Karpas-422 (cell line): ENCODE measurements at places on chromosomes 12 and 14.
A peak's percentile ranks its signal among the peaks of the same experiment; 100 is the strongest.

- DNase-seq: no peak
These were observed 35.8 kb upstream of the ASPG start for GRCh38 chr14:104049576-104050240.

DNA sequence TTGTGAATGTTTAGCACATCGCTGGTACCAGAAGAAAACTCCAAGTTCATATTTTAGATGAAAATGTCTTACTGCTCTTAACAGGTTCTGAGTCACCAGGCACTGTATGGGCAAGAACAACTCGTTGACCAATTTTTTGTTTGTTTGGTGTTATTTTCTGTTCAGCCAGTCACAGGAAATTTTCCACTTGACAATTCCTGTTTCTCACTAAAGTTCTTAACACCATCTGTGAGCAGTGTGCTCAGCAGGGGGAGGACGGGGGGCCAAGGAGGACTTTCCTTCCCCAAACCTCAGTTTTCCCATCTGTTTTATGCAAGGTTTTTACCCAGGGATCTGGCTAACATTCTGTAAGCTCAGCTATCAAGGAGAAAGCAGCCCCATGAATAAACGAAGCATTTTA lies 3.0 kb downstream of the NUAK1 start:
- DNase-seq: no peak

DNA sequence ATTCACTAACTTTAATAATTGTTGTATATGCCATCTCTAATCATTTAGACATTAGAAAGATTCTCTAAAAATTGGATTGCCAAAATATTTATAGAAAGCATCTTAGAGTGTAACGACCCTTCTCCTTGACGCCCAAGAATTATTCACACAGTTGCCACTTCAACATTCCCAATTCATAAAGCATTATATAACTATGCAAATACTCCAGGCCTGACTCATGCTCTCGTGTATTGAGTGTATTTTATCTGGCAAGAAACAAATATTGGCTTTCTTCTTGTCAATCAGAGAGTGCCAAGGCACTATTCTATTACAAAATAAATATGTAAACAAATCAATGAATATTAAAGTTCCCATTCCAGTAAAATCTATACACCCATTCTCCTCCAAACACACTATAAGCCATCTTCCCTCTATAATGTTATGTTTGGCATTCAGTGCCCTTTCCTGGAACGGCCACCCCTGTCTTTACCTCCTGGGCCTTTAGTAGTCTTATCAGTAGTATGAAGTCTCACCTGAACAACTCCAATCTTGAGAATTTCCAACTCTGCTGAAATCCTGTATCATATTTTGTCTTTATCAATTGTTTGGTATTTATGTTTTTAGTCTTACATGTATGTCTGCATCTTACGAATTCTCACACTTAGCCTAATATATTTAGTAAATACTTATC lies 182.6 kb downstream of the PIK3C2G start:
- no peak for DNase-seq

DNA sequence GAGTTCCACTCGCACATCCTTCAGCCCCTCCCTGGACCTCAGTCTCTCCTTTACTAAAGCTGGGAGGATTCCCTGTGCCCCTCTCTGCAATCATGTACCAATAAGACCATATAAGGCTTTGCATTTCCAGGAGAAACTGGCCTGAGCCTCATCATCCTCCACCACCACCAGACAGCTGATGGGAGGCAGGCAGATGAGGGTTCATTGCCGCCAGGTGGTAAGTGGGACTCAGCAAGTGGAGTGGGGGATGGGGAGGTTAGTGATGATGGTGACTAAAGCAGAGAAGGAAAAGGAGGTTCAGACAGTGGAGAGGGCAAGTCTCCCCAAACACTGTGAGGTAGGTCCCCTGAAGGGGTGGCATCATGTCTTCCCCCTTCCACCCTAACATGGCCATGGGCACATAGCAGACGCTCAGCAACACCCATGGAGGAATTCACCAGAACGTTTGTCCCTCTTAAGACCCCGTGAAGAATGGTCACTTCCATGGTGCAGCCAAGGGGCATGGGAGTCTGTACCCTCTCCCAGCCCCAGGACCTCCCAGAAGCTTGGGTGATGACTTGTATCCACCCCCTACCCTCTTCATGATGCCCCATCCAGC lies 4.5 kb upstream of the TNFRSF1A start:
- no peak for DNase-seq

DNA sequence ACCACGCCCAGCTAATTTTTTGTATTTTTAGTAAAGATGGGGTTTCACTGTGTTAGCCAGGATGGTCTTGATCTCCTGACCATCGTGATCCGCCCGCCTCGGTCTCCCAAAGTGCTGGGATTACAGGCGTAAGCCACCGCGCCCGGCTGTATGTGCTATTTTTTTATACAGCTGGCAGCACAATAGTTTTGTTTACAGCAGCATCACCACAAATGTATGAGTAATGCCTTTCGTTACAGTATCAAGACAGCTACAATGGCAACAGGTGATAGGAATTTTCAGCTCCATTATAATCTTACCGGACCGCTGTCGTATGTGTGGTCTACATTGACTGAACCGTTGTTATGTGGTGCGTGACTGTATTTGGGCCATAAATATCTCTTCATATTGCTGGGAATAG lies 11.6 kb upstream of the MDM2 start:
- DNase-seq: peak; percentile 2

GRCh38 chr14:35419429-35419841 lies 14.9 kb upstream of the NFKBIA start:
- DNase-seq: no peak

GRCh38 chr14:80965037-80965436 lies 9.6 kb downstream of the TSHR start:
- DNase-seq: no peak

DNA sequence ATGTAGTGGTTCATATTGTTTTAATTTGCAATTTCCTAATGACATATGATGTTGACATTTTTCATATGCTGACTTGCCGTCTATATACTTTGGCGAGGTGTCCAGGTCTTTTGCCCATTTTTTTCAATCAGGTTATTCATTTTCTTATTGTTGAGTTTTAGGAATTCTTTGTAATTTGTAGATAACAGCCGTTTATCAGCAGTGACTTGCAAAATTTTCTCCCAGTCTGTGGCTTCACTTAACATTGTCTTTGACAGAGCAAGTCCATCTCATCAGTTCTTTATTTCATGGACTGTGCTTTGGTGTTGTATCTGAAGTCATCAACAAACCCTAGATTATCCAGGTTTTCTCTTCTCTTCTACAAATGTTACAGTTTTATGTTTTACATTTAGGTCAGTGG lies 12.6 kb upstream of the KLHDC2 start:
- no peak for DNase-seq

- no peak for DNase-seq
These were observed 32.1 kb upstream of the TXNRD1 start for GRCh38 chr12:104183443-104183842.

- no peak for DNase-seq
These were observed 6.7 kb downstream of the CLEC12A start for GRCh38 chr12:9977916-9978315.

GRCh38 chr12:75760573-75761294 lies 249.3 kb upstream of the KRR1 start:
- peak; percentile 55 for DNase-seq

- peak; percentile 74 for DNase-seq
These were observed 5.1 kb upstream of the NKX2-1 start for GRCh38 chr14:36524874-36525745.

DNA sequence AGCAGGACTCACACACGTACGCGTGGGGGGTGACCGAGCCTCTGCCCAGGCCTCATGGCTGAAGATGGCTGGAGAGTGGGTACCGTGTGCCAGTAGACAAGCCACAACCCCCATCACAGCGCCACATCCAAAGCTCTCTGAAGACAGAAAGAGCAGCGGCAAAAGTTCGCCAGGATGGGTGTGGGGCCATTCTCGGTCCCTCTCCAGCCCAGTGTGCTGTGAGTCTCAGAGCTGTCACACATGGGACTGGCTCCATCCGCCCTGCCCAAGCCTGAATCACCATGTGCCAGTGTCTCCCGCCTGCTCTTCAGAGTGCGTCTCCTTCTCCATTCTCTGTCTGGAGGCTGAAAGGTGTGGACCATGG lies 5.7 kb downstream of the TMEM179 start:
- no peak for DNase-seq

GRCh38 chr12:124126950-124127655 lies 154.1 kb downstream of the ZNF664 start:
- no peak for DNase-seq

DNA sequence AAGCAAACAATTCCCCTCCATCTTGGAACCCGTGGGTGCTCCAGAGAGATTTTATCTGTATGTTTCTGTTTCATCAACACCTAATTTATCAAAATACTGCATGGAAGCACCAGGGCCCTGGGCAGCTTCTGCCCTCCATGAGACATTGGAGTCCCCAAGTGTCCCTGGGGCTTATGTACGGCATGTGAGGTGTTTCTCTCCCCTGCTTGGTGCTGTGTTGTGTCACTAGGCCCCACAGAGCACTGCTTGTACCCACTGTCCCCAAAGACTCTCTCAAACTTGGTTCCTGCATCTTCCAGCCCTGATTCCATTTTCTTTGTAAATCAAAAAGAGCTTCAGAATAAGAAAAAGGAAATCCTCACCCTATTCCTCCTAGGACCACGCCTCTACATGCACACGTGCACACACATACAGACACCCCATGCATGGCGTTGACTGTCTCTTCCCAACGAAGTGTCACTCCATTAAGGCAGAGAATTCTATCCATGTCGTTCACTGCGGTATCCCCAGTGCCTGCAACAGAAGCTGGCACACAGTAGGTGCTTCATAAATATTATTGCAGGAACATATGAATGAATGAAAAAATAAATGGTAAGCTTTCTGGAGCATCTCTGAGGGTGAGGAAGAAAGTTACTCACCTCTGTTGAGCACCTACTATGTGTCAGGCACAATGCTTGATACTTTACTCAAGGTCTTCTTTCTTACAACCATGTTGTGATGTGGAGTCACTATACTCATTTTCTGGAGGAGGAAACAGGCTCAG lies 191.6 kb downstream of the DICER1 start:
- no peak for DNase-seq

DNA sequence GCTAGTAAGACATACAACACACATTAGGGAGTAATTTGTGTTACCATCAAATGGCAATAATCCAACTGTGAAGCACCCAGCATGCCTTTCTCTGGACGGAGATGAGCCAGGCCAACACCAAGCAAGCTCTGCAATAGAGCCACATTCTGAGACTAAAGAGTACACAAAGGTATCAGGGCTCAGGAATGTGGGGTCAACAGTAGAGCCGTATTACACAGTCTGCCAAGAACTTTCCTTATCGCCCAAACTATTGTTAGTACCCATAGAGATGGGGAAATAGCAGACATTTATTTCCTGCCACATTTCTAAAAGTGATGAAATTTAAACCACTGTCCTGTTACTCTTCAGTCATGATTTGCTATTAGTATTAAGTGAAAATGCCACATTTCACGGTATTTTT lies 113.7 kb downstream of the BMP4 start:
- DNase-seq: no peak

DNA sequence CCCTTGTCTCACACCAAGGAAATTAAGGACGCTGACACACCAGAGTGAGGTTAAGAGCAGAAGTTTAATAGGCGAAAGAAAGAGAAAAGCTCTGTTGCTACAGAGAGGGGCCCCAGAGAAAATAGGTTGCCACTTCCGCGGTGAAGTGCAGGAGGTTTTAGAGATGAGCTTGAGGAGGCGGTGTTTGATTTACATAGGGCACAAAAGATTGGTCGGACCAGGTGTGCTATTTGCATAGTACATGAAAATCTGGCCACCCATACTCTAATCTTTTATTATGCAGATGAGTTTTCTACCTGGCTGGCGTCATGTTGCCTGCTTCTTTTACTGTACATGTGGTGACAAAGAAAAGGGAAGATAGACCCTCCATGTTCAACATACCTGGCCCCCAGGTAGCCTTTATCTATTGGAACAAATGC lies 23.3 kb upstream of the MYF6 start:
- no peak for DNase-seq

DNA sequence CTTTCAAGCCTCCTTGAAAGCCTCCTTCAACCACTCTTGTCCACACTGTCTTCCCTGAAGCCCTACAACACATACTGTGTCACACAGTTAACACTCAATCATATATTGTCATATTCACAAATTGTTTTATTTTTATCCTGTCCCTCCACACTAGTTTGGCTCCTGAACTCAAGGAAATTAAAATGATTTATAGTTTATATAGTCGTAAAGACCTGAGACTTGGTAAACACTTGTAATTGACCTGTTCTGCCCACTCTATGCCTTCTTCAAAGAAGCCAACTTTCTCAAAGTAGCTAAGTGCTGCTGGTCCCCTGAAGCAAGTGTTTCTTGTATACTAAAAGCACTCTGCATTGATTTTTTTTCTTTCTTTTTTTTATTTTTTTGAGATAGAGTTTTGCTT lies 15.6 kb upstream of the NEK9 start:
- no peak for DNase-seq

DNA sequence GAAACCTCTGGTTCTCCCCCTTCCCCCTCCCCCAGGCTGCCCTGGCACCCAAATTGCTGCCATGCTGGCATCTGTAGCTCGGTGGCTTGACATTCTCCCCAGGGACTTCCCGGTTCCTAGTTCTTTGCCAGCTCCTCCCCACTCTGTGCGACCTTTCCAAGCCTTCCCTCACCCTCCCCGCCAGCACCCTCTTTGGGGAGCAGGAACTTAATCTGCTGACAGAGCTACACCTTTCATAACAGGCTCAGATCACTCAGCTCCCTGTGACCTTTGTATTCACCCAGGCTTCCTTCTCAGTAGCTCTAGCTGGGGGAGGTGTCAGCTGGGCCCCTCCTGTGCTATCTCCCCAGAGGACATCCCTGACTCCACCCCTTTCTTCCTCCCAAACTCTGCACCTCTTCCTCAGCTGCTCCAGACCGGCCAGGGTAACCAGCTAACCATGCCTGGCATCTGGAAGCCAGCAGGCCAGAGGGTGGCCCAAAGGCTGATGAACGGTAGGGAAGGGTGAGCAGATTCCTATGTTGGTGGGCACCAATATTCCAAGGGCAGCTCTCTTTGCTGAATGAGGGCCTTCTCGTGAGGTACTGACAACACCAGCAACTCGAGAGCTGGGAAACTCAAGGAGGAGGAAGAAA lies 1.8 kb upstream of the COX14 start:
- DNase-seq: peak; percentile 84

GRCh38 chr12:132404951-132405741 lies 75.8 kb upstream of the GALNT9 start:
- no peak for DNase-seq

DNA sequence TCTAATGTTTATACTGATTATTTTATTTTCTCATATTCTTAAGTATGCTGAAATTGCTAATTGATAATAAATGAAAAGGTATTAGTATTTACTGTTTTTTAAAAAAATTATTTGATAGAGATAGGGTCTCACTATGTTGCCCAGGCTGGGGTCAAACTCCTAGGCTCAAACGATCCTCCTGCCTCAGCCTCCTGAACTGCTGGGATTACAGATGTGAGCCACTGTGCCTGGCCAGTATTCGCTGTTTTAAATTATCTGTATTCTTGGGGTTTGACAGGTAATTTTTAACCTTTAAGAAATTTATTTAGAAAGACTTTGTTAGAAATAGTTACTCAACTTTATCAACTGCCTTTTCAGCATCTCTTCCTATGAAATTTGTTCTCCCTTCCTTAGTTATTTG lies 32.2 kb downstream of the RAN start:
- no peak for DNase-seq

- no peak for DNase-seq
These were observed 166.9 kb upstream of the ATXN7L3B start for GRCh38 chr12:74370608-74371216.

GRCh38 chr14:60637479-60638315 lies 11.6 kb downstream of the SIX1 start:
- DNase-seq: no peak

GRCh38 chr14:36717363-36717762 lies 55.7 kb downstream of the PAX9 start:
- DNase-seq: no peak

- DNase-seq: no peak
These were observed 41.7 kb downstream of the TTLL5 start for GRCh38 chr14:75702616-75703261.
